HL-60 (cell line): ENCODE measurements at places on chromosomes 6 and 20.

GRCh38 chr6:167907837-167908681 lies 81.3 kb downstream of the AFDN start:
- DNase-seq, result no peak

- DNase-seq, result no peak
Measured at GRCh38 chr20:49685809-49686208, 27.9 kb downstream of the B4GALT5 start.

GRCh38 chr6:114581293-114581692 lies 238.5 kb upstream of the HS3ST5 start:
- no peak for DNase-seq

DNA sequence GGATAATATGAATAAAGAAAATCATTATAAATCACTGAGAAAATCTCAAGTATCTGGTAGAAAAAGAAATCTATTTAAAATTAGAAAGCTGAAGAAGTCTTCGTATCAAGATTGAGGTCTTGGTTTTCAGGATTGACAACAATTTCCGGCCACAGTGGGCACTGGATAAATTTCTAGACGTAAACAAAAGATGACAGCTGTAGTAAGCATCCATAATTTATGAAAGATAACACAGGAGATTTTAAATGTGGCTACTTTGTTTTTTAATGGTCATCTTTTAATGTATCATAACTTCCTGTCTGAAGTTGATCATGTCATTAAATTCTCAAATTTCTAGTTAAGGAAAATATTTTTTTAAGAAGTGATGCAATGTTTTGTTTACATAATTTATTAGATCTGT lies 444.2 kb downstream of the HTR1B start:
- no peak for DNase-seq

DNA sequence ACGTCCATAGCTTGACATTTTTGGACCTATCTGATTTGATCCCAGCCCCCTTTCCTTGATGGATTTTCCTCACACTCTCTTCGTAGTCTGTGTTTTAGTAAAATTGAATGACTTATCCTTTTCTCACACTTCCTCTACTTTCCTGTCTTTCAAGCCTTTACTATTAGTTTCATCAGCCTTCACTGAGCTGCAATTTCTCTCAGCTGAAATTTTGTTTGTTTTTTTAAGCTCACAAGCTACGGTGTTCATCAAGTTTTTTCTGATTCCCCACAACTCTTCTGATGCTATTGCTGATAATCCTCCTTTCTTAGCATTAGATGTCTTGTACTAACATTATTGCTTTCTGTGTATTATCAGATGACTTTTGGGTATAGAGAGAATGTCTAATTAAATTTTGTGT lies 263.7 kb downstream of the TBX18 start:
- DNase-seq, result no peak
